NCI-H146 (cell line): ENCODE measurements at places on chromosomes 13 and 19.

- DNase-seq, result no peak
These were observed 24.3 kb downstream of the ERCC5 start for GRCh38 chr13:102869948-102870676.

DNA sequence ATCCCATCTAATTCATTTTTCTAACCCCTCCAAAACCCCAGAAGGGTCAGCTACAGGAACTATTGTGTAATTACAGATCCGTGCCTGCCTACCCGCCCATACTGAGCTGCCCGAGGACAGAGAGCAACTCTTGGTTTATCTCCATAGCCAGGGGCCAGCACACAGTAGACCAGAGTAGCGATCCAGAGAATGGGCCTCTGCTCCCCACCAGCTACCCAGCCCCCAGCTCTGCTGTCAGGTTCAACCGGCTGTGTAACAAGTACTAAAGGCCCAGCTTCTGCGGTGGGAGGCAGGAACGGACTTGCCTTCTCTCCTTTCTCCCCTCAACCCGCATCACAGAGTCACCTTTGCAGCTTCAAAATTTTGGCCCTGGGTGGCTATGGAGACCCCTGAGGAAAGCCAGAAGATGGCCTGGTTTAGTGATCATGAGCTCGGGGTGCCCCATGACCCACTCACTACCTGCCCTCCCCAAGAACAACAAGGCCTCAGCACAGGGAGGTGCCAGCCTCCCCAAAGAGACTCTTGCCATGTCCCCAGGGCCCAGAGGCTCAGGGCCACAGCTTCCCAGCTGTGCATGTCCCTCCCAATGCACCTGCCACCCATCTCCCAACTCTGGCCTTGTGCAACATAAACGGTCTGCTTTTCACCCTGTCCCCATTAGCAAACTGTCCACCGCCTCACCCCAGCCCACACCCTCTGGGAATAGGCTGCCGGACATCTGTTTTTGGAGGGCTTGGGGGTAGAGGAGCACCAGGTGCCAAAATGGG, 5.7 kb downstream of the CALM3 start:
- DNase-seq, result no peak

GRCh38 chr13:22316494-22317025, 645.7 kb downstream of the FGF9 start:
- no peak for DNase-seq

GRCh38 chr13:46553886-46554858, 1.2 kb downstream of the LRCH1 start:
- peak; percentile 75 for DNase-seq

DNA sequence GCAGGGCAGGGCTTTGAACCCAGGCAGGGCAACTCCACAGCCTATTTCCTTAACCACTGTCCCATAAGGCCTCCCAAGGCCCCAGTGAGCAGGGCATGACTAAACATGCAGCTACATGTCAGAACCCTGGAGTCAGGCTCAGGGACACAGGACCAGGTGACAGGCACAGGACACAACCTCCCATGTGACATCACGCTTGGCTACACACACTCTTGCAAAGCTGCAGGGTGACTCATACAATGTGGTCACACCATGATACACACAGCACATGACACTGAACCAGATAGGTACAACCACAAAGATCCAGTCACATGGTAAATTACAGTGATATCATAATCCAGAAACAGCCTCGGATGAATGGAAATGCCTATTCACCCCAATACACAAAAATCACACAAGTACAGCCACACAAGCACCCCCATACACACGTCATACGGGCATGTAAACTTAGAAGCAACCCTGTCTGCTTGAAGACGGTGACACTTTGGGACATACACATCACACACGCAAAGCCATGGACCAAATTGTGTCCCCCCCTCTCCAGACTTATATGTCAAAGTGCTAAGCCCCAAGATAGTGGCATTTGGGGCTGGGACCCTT, 14.5 kb downstream of the KLK4 start:
- peak; percentile 61 for DNase-seq

DNA sequence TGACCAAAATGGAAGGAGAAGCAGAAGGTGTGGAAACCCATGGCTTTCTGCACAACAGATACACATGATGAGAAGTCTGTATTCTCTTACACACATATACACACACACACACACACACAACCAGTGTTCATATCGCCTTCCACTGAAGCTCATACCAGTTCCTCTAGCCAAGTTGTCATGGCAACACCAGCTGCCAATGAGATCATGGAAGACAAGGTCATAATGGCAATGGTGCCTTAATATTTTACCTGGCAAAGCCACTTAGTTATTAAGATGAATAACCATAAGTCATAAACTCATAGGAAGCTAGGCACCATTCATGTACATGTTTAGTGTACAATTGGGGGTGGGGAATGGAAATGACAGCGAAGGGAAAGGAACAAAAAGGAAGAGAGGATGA, 2.6 kb upstream of the DHRS12 start:
- peak; percentile 21 for DNase-seq

DNA sequence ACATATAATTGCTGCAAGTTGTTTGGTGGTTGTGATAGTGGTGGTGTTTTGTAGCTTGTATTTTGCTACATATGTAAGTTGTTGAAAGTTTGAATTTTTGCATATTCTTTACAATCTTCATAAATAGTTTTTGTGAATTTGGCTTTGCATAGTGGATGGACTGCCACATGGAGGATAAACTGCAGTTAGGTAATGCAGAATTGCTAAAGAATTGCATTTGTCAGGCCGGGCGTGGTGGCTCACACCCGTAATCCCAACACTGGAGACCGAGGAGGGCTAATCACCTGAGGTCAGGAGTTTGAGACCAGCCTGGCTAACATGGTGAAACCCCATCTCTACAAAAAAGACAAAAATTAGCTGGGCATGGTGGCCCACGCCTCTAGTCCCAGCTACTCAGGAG, 111.9 kb downstream of the ZAR1L start:
- no peak for DNase-seq

- DNase-seq, result peak; percentile 18
These were observed 4.0 kb downstream of the C19orf38 start for GRCh38 chr19:10852098-10852800.

DNA sequence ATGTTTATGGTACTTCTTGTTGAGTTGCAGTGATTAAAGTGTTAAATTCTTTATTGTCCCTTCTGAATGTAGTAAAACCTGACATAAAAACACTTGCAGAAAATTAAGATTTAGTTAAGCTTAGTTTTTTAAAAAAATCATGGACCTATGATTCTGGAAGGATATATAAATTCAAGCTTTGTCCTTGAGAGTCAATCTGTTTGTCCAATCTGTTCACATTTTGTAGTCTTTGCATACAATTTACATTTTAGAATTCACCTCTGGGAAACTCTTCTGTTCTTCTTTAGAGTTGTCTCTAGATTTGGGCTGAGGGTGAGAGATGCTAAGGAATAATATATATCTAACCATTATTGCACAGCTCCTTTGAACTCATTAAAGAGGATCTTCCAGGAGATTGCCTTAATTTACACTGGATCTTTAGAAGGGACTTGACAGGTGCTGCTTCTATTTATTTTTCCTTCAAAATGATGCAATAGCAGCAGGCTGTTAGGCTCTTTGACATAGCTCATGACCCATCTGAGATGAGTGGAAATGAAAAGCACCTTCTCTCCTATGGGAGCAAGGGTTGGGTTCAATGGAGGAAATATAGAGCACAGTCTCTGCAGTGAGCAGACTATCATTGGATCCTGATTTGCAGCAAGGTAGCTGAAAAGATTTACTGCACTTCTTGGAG, 433.9 kb downstream of the GPC6 start:
- no peak for DNase-seq

GRCh38 chr19:45451131-45451849, 16.5 kb upstream of the FOSB start:
- DNase-seq, result no peak
